ENCODE measurements at places on chromosomes 3 and 15. TPM values are rescaled to one million over a fixed set of nuclear protein-coding genes. Genes with fewer than 3 reads are reported as not detected.

EPHB3 gene
- not detected for total RNA-seq

EFCAB12 gene
- total RNA-seq: 0.73 TPM

SPATA12 gene
- total RNA-seq: not detected

IQCH gene
- 1.8 TPM for total RNA-seq

TMEM115 gene
- 13.1 TPM for total RNA-seq

ZDHHC19 gene
- not detected for total RNA-seq

SLC9C1 gene
- total RNA-seq: not detected

IQGAP1 gene
- total RNA-seq: 334 TPM
